Right cardiac atrium (tissue), 5 donors: ENCODE measurements at places on chromosomes 1 and 21.

GRCh38 chr1:103265551-103265950, 157.2 kb upstream of the COL11A1 start:
- no peak for DNase-seq

DNA sequence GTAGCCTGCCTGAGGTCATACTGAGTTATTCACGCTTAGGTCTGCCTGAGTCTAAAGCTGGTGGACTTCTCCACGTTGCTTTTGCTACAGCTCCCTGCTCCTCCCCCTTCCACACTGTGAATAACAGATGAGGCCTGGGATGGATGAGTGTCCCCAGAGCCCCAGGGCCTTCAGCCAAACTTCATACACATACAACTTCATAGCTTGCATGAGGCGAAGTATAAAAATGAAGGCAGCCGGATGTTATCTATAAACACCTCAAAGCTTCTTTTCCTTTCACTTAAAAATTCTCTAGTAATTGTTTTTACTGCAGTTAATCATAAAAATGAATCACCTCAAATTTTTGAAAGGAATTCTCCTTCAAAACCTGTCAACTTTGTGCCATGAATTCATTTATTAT, 70.2 kb downstream of the DAB1 start:
- no peak for DNase-seq

- DNase-seq: no peak
Measured at GRCh38 chr1:112272101-112272772, 123.8 kb upstream of the CTTNBP2NL start.

GRCh38 chr1:208013210-208013609, 102.3 kb upstream of the CD34 start:
- DNase-seq: no peak

GRCh38 chr1:226021801-226022200, 22.7 kb upstream of the SDE2 start:
- no peak for DNase-seq

DNA sequence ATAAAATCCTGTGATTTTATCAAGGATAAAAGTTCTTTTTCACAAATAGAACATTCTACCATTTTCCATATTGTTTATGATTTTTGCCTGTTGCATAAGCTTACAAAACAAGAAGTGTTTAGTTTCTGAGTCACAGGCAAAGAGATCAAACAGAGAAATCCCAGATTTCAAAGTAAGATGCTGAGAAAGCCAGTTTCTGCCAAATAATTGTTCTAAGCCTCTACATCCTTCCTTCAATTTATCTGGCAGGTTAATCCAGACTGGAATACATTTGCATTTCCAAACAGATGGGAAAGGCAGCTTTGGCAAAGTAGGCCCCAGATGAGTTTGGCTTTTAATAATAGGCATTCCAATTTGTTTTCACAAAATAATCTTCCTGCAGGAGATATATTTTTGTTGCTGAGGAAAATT, 2.5 kb downstream of the SLC1A7 start:
- no peak for DNase-seq

GRCh38 chr1:186474208-186474607, 13.3 kb upstream of the PDC start:
- DNase-seq: no peak

- DNase-seq: no peak
Measured at GRCh38 chr21:44416193-44416592, 39.1 kb upstream of the LRRC3 start.

- DNase-seq: no peak
Measured at GRCh38 chr1:67404212-67404620, 26.0 kb downstream of the SERBP1 start.

- no peak for DNase-seq
Measured at GRCh38 chr21:44295646-44296045, 4.2 kb upstream of the PFKL start.

GRCh38 chr1:158654086-158654485, 32.4 kb downstream of the SPTA1 start:
- no peak for DNase-seq

- DNase-seq: no peak
Measured at GRCh38 chr1:150187560-150187931, 37.8 kb downstream of the PLEKHO1 start.

DNA sequence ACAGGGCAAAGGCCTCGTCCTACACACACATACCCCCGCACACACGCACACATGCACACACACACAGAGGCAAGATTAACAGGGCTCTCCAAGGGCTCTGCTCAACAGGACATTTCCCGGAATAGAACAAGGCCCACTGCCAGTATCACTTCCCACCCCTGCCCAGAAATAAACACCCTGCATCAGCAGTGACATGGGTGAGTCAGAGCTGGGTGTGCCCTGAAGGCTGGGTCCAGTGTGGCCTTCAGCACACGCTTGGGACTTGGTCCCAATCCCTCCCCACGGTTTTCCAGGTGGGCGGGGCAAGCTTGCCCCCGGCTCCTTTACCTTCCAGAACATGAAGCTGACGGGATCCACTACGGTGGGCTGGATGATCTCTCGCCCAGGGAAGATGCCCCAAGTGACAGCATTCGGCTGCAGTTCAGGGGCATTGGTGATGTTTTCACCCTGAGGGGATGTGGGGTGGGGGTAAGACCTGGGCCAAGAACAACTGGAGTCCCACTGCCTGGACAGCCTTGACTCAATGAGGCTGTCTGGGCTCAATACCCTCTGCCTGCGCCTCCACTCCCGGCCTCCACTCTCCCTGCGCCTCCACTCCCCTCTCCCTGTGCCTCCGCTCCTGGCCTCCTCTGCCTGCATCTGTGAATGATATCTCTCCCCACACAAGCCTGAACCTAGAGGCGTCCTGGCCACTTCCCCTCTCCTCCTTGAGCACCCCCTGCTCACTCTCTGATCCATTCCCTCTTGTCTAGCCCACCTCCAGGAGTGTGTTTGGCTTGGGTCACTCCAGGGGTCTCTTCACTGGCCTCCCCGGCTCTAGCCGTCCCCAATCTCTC, 14.7 kb downstream of the MTHFR start:
- DNase-seq: peak; percentile 96

DNA sequence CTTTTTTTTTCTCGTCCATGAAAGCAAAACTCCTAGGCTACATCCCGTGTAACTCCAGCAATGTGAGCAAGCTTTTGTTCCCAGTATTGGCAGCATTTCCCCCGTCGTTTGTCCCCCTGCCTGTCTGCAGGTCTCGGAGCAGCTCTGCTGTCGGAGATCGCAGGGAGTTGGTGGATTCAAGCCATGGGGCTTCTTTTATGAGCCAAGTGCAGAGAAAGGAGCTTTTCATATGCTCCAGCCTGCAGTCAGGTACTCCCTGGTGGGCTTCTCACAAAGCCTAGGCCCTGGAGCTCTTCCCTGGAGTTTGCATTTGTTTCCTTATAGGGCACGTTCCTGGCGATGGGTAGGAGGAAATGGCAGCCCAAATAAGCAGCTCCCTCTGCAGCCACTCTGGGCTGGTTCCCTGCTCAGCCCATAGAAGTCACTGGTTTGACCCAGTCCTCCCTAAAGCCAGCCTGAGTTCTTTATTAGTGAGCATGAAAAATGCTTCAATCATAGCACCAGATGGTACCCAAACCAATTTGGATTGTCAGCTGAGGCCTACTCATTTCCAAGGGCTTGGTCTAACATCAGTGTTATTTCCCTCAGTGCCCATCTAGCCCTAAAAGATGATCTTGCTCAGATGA, 78.3 kb downstream of the NUF2 start:
- DNase-seq: peak; percentile 40

DNA sequence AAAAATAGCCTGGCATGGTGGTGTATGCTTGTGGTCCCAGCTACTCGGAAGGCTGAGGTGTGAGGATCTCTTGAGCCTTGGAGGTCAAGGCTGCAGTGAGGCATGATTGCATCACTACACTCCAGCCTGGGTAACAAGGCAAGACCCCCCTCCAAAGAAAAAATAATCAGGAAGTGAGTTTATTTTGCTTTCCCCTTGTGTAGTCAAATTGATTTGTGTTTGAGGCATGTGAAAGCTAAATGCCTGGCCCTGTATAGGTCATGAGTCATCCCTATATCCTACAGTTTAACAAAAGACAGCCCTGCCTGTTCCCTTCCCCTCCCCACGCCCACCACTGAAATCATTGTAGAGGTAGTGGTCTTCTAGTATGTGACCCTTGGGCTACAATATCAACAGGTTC, 241.4 kb upstream of the JUN start:
- no peak for DNase-seq

- no peak for DNase-seq
Measured at GRCh38 chr1:247638011-247638410, 32.6 kb downstream of the OR2G3 start.

- no peak for DNase-seq
Measured at GRCh38 chr21:21101911-21102310, 103.7 kb downstream of the NCAM2 start.

DNA sequence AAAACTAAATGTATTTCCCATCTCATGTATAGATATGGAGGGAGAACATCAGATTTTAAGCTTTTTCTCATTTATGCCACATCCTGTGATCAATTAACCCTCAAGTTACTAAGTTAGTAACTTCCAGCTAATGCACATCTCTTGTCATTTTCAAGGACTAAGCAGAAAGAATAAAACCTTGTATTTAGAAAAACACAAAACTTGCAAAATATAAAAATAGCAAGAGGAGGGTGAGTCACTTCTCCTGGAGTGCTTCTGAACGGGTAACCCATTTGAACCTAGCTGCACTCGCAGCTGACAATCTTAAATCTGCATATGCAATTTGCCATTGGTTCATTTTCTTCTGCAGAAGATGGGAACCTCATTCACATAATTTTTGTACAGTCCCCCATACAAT, 500.5 kb downstream of the SETD4 start:
- DNase-seq: no peak

- DNase-seq: no peak
Measured at GRCh38 chr1:230591678-230592077, 50.6 kb upstream of the COG2 start.

GRCh38 chr1:39105841-39106765, 80.0 kb downstream of the NDUFS5 start:
- DNase-seq: peak; percentile 84

GRCh38 chr1:51203121-51203873, 32.8 kb upstream of the RNF11 start:
- no peak for DNase-seq

DNA sequence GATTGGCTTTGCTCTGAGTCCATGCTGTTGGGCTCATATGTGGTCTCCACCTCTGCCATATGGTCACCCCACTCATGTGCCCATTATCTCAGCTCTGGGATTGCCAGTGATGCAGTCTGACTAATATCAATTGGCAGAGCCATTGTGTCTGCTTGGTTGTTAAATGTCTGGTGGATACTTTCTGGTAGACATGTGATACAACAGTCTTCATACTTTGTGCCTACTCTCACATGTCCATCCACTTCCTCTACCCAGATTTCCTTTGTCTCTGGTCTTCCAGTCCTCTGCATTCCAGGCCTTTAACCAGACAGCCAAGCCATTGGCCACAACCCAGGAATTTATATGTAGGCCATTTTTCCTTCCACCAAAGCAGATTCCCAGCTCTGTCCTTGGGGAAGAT, 30.8 kb upstream of the DIPK1A start:
- DNase-seq: no peak

- DNase-seq: no peak
Measured at GRCh38 chr1:36366091-36366661, 19.5 kb downstream of the STK40 start.

DNA sequence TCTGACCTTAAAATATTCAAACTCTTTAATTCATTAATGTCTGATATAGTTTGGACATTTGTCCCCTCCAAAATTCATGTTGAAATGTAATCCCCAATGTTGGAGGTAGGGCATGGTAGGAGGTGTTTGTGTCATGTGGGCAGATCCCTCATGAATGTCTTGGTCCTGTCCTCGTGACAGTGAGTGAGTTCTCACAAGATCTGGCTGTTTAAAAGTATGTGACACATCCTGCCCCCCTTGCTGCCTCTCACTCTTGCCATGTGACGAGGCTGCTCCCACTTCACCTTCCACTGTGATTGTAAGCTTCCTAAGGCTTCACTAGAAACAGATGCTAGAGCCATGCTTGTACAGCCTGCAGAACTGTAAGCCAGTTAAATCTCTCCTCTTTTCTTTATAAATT, 21.3 kb upstream of the FBXO28 start:
- no peak for DNase-seq

GRCh38 chr1:203523667-203524066, 29.7 kb downstream of the OPTC start:
- no peak for DNase-seq

DNA sequence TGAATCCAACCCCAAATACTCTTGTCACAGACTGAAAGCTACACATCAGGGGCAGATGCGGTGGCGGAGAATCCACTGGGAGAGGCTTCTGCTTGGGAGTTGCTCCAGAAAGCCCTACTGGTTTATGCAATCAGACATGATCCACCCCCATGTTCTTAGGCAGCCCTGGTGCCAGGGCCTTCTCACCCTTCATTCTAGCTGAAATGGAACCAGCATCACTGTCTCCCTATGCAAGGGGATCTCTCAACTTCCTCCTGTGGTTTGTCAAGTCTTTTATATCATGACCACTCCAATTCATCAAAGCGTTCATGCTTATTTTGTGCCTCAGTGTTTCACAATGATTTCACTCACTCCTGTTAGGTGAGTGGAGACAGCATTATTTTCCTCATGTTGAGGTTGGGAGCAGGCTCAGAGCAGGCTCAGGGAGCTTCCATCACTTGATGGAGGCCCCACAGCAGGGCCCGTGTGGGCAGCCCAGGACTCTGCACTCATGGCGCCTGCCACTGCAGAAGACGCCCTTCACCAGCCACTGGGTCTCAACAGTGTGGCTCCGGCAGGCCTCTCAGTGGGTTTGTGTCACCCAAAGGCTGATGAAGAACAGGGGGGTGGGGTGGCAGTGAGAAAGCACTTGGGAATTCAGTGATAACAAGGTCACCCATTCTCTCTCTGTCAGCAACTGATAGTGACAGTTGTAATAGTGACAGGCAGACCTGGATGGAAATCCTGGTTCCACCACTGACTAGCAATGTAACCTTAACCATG, 67.1 kb downstream of the CD58 start:
- DNase-seq: no peak

- DNase-seq: no peak
Measured at GRCh38 chr21:31180256-31181081, 142.2 kb upstream of the KRTAP19-8 start.

- no peak for DNase-seq
Measured at GRCh38 chr1:202938287-202938925, 11.4 kb upstream of the KLHL12 start.

DNA sequence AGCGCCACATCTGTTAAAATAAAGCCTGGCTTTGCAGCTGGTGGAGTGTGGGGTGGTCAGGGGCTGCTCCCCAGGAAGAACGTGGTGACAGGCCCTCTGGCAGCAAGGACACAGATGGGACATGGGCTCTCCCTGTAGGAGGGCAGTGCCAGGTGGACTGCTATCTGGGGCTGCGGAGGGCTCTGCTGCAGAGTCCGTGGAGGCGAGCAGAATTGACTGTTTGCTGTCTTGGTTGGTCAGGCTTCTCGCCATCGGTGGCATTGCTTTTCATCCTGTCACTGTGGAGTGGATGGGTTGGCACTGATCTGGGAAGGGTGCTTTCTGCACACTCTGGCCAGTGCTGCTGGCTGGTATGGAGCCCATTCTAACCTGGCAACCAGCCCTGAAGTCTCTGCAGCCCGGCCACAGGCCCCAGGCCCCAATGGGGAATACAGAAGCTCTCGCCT, 103.0 kb downstream of the LAMC2 start:
- DNase-seq: peak; percentile 72
